ENCODE measurements at places on chromosomes 13 and 19.

DNA sequence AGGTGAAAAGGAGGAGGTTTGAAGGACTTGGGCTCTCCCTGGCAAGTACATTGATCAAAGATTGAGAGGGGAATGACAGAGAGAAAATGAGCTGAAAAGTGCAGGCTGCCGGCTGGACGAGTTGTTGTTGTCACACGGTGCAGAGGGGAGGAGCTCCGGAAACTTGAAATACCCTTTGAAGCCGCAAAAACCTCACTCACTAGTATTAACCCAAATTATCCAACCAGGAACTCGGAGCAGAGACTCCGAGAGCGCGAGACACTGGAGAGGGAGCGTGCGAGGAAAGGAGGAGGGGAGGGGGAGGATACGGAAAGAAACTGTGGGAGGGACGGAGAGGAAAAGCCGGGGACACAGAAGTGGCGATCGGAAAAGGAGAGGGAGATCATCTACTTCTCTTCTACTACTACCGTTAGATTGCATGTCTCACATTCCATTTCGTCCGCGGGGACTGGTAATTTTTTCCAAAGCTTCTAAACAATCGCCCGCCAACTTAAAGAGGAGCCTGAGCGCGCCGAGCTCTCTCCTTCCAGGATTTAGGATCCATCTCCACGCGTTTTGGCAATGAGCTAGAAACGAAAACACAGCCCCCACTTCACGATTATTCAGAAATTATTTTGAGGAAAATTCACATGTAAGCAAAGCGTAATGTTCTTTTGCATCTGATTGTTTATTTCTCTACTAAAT lies at the start of gene DACH1:
Gene DACH1 (minus strand): TSS at position 74 of the 684 bp plus-strand sequence.
- DNase-seq = peak; percentile 94

DNA sequence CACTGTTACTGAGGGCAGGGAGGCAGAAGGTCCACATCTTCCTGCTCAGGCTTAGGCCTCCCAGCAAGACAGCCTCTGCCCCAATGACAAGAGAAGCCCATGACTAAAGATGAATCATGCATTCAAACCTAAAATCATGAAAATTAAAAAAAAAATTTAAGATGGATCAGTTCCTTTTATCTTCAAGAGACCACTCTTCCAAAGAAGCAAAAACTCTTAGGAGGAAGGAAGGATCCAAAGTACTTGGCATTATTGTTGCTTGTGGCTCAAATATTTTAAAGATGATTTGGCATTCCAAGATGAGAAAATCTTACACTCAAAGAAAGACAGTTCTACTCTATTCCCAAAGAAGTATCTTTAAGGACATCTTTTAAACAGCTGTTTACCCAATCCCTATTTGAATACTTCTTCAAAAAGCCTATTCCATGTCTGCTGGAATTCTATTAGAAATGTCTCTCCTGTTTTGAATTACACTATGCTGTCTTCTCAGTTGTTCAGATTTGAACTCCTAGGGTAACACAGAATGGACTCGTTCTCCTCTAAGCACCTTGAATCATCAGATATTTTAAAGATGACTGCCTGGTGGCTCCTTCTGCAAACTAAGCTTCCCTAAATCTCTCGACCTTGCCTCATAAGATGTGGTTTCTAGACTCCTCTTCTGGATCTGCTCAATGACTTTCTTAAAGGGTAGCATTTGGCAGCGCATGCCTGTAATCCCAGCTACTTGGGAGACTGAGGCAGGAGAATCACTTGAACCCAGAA lies 7.0 kb downstream of the SERP2 start:
- DNase-seq = no peak

DNA sequence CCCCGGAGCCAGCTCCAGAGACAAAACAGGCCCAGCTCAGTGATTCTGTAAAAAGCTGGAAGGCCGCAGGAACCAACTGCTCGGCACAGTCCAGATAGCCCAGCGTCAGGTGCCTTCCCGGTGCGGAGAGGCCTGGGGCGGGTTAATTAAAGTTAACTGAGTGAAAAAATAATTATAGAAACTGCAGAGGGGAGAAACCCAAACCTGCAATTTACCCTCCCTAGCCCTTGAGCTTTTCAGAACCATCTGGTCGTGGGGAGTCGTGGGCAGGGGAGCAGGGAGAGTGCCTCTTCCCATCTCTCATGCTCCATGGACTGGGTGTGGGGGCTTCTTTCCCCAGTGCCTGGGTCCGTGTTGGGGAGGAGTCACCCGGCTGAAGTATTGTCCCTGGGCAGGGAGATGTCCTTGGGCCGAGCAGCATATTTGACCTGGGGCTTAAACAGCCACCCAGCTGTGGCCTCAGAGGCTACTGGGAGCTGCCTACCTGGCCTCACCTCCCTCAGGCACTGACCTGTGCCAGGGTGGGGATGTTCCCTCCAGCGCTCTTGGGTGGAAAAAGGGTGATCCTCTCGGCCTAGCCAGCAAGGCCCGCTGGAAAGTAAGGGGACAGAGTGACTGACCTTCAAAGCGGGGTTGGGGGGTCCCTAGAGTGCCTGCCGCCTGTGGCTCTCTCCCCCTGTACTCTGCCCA lies 65.9 kb downstream of the CHST8 start:
- DNase-seq = no peak

GRCh38 chr19:10977742-10978092 lies 16.9 kb downstream of the SMARCA4 start:
- no peak for DNase-seq

DNA sequence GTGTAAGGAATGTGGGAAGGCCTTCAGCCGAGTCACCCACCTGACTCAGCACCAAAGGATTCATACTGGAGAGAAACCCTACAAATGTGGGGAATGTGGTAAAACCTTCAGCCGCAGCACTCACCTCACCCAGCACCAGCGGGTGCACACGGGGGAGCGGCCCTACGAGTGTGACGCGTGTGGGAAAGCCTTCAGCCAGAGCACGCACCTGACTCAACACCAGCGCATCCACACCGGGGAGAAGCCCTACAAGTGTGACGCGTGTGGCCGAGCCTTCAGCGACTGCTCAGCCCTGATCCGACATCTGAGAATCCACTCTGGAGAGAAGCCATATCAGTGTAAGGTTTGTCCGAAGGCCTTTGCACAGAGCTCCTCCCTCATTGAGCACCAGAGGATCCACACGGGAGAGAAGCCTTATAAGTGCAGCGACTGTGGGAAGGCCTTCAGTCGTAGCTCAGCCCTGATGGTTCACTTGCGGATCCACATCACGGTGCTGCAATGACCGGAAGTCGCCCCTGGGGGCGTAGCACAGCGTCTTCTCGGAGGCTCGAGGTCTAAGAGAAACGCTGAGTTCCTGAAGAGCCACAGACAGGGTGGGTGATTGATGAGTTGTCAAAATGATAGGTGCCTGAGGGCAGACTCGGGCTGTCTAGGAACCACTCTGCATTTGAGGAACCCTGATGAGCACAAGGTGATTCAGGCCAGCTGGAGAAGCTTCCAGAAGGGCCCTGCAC lies 12.2 kb downstream of the ZSCAN22 start:
- DNase-seq = no peak

- no peak for DNase-seq
Observed at GRCh38 chr13:29164116-29164515, 344.0 kb downstream of the MTUS2 start.

DNA sequence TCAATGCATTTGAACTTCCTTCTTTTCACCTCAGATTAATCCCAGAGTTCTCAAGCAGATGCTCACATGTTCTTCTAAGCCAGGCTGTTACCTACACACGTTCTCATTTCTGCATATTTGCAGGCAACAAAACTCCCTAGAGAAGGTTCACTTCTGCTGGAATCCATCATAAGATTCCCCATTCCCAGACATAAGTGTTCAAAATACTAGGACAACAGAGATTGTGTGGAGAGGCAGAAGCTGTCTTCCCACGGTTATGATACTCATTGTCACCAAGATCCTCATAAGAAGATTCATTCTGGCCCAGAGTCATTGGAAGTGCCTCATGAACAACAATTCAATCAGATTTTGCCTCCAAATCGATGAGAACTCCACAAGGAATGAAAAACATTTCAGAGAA lies 931.6 kb upstream of the MIR17HG start:
- no peak for DNase-seq

DNA sequence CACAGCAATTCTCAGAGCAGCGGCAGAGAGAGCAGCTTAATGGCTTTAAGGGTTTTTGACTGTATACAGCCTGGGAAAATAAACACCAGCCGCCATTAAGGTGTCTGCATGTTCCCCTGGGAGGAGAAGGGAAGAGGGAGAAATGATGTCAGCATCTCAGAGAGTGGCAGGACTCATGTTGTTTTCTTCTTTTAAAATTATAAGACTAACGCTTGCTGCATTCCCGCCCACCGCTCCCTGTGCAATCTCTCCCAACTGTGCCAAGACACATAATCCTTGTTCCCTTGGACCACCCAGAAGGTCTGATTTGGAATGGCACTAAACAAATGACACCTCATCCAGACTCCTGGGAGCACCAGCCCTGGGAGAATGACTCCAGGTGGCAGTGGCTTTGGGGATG lies 27.7 kb upstream of the FAM216B start:
- no peak for DNase-seq

DNA sequence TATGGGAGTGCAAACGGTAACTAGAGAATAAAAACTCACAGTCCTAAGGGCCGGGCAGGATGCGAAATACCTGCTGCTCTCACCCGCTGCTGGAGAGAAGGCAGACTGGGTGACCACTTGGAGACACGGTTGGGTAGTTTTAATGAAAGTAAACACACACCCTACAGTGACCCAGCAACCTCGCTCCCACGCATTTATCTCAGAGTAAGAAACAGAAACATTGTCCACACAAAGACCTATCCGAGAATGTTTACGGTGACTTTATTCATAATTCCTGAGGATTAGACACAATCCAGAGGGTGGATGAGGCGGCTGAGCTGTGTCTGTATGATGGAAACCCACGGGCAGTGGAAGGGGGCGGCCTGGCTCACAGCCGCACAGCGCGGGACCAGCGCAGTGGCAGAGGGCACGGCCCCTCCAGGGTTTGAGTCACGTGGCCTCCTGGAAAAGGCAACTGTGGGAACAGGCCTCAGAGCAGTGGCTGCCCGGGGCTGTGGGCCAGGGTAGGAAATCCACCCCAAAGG lies 73.5 kb upstream of the C13orf46 start:
- DNase-seq = no peak

- peak; percentile 32 for DNase-seq
Observed at GRCh38 chr13:79404985-79405384, 1.1 kb downstream of the RBM26 start.

DNA sequence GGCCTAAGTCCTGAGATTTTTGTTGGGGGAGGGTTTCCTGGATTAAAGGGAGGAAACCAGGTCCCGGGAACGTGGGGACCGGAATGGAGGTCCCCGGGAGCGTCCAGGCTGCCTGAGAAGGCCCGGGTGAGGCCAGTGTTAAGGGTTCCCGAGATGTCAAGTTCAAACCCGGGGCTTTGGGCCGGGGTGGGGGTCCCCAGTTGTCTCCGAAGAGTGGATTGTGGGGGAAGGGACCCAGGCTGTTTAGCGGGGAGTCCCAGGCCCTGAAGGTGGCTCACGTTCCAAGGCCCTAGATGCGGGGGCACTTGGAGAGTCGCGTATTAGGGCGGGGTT lies 262 bp downstream of the COX7A1 start:
- no peak for DNase-seq

DNA sequence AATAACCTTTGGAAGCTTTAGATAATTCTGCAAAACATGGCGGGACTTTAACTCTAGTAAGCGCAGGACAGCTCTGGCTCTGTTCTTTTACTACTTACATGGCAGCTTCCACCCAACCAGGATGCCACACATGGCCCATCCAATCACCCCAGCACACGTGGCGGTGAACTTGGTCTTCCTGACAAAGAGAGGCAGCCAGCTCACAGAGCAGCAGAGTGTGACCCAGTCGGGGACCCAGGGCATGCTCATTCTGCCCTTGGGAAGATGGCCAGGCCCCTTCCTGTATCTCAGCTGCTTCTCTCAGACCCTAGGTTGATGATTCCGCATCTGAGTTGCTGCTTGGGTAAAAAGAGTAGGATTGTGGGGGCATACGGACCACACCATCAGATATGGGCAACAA lies 172.1 kb downstream of the USP12 start:
- DNase-seq = no peak

DNA sequence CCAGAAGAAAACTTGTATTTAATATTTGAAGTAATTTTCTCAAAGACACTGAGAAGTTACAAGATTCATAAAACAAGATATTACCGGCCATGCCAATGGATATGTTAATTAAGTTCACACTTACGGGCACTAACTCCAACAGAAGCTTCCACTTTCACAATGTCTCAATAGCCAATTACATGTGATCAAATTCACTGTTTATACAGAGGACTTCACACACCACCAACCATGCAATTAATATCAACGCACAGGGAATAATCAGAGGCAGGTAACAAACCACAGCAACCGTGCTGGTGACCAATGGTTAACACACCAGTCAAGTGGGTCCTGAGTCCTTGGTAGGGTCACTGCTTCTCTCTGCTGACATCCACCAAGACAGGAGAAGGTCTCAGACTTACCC lies 5.9 kb upstream of the ACOD1 start:
- DNase-seq = no peak

DNA sequence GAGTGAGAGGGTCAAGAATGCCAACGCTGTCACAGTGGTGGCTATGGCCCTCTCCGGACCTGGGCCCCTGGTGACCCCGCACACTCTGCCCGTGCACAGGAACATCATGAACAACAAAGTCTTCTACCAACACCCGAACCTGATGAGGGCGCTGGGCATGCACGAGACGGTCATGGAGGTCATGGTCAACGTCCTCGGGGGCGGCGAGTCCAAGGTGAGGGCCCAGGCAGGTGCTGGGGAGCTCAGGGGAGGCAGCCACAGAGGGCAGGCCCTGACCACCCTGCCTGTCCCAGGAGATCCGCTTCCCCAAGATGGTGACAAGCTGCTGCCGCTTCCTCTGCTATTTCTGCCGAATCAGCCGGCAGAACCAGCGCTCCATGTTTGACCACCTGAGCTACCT lies 62.6 kb downstream of the RYR1 start:
- DNase-seq = no peak

- no peak for DNase-seq
Observed at GRCh38 chr13:71801165-71801760, 65.7 kb downstream of the DACH1 start.

- DNase-seq = no peak
Observed at GRCh38 chr19:11191273-11191755, 6.0 kb downstream of the KANK2 start.

DNA sequence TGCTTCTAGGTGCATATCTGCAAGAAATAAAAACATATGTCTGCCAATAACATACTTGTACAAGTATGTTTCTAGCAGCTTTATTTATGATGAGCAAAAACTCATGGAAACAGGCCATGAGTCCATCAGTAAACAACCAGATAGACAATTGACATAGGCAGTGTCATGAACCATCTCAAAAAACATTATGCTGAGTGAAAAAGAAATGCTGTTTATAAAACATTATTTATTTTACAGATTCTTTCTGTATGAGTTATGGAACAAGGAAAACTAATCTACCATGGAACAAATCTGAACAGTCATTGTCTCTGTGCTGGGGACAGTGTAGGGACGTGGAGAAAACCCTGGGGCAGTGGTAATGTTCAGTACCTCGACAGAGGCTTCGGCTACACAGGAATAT lies 283.9 kb downstream of the UQCRFS1 start:
- DNase-seq = no peak

- peak; percentile 65 for DNase-seq
Observed at GRCh38 chr19:19642506-19643157, 825 bp downstream of the GMIP start.

Measured in brain (organoid and tissue), 16 donors.